Natural killer cell treated with Interleukin-12 subunit alpha and Interleukin-12 subunit beta and Interleukin-15 and Interleukin-18, amount 100 ng/mL, for 72 hours (primary cell): ENCODE measurements at places on chromosomes 5 and 9.

GRCh38 chr5:52869391-52869790, 81.7 kb downstream of the ITGA1 start:
- DNase-seq = no peak

DNA sequence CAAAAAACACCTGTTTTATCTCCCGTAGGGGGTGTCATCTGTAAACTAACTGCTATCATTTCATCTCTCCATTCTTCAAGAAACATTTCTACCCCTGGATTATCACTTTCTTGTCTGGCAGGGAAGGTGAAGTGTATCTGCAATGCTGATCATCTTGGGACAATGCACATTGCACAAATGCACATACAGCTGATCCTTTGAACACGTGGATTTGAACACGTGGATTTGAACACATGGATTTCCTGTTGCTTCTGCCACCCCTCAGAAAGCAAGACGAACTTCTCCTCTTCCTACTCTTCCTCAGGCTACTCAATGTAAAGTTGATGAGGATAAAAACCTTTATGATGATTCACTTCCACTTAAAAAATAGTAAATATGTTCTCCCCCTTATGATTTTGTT, 147.4 kb upstream of the PRLR start:
- DNase-seq = no peak

DNA sequence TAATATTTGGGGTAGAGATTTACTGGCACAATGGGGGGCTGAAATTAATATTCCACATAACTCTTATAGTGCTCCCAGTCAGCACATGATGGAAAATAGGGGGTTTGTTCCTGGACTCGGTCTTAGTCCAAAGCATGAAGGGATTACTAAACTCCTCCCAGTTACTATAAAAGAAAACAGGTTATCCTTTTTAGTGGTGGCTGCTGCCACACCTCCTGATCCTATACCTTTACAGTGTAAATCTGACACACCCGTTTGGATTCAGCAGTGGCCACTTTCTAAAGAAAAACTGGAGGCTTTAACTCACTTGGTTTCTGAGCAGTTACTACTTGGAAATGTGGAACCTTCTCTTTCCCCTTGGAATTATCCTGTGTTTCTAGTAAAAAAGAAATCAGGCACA, 572.9 kb upstream of the PTGER4 start:
- DNase-seq = no peak

GRCh38 chr5:134114886-134115805, 665 bp downstream of the TCF7 start:
- no peak for DNase-seq

DNA sequence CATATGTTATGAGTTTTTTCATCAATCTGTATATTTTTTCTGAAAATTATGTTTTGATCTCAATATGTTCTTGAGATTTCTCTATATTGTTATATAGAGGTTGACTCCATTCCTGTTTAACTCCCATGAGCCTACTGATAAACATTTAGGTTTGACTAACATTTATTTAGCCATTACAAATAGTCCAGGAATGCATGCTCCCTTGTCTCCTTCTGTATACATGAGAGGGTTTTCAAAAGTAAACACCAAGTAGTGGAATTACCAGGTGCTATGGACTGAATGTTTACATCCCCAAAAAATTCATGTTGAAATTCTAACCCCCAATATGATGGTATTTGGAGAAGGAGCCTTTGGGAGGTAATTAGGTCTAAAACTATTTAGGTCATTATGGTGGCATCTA, 3.5 kb upstream of the OR5C1 start:
- no peak for DNase-seq

GRCh38 chr5:170854566-170854965, 7.3 kb upstream of the RANBP17 start:
- DNase-seq = no peak

- no peak for DNase-seq
These were observed 24.3 kb upstream of the F2R start for GRCh38 chr5:76691467-76692273.

GRCh38 chr5:67249590-67249895, 52.9 kb upstream of the CD180 start:
- DNase-seq = no peak
